ENCODE measurements at places on chromosomes 2 and 18.

DNA sequence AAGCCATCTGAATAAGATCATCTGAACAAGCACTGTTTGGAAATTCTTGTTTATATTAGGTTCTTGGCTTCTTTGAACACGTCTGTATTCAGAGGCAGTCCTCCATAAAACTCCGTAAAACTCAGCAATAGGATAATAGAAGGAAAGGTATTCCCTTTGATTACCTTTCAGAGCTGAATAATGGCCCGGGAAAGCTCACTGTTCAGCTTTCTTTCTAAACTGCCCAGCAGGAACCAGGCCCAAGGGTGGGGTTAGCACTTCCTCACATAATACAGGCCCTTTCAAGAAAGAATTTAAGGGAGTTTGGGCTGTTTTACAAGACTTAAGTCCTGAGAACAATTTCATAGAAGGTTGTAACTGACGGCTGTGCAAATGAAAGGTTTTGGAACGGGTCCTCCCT is 72.2 kb upstream of the PHLPP1 start:
- DNase-seq: no peak

GRCh38 chr2:205685314-205686055 is 3.2 kb downstream of the NRP2 start:
- no peak for DNase-seq

DNA sequence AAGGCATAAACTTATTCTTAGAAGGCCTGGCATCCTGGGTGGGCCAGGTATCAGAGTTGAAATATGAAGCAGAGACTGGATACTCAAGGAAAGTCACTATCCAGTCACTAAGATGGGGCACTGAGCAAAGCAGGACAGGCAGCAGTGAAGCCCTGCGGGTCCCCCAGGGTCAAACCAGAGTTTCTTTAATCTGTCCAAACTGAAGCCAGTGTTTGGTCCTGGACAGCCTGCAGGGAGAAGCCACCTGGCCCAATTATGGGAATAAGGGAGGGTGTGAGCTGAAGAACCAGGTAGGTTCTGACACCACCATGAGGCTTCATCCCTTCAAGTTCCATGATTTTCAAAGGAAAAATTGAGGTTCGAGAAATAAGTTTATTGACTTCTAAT is 298.4 kb upstream of the FBXO11 start:
- no peak for DNase-seq

GRCh38 chr2:25473131-25473530 is 131.4 kb upstream of the DNMT3A start:
- DNase-seq: no peak

GRCh38 chr2:38076152-38076709 is 280 bp upstream of the CYP1B1 start:
- DNase-seq: no peak

DNA sequence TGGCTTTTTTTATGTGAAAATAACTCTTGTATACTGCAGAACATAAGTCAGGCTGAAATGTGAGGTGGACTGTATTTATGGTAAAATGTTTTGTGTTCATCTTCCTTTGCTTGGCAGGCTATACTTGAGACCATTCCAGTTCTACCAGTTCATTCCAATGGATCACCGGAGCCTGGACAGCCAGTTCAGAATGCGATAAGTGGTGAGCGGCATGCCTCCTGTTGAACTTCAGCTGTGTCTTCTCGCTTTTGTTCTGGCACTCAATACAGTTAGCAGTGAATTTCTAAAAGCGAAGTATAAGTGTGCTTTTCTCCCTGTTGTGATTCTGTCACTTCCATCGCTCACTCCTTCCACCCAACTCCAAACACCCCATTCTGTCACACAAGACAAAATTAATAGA is 138.5 kb downstream of the ARHGAP28 start:
- DNase-seq: no peak

DNA sequence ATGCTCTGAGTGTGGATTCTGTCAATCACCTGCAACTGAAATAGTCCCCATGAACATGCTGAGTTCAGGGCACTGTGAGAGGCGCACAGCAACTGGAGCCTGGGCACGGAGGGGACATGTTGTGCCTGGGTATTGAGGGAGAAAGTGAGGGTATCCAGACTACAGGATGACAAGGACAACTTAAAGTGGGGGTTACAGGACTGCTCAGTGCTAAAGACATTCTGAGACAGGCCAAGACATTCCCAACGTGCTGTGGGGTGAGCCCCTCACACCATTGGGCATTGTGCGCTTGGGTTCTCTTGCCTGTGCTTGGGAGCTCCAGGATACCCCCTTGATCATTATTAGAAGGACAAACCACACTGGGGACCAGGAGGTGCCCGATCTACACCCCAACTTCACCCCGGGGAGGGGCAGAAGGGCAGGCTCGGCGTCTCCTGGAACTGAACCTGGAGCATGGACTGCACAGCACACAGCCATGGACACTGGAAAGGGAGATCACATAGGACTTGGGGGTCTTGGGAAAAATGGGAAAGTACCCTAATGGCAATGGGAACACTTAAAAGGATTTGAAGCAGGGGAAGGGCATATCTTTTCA is 72.5 kb upstream of the HDAC4 start:
- DNase-seq: no peak

GRCh38 chr2:8462280-8462679 is 219.6 kb upstream of the ID2 start:
- DNase-seq: no peak

DNA sequence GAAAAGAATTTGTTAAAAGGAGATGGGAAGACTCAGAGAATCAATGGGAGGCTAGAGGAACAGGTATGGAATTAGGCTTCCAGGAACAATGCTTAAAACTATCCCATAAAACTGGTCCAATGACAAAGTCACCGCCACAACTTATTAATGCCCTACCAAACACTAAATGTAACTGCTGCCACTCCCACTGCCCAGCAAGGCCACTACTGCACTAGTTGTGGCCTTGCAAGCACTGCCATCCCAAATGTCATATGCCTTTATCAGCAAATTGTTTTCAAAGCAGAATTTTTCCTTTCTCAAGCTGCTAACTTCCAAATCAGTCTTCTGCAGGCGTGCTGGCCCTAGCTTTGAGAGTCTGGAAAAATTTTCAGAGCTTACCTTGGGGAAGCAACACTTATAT is 14.5 kb upstream of the C2orf69 start:
- DNase-seq: no peak

GRCh38 chr2:109000738-109001137 is 11.7 kb upstream of the EDAR start:
- DNase-seq: no peak

- no peak for DNase-seq
Observed at GRCh38 chr18:37499044-37499443, 66.6 kb downstream of the CELF4 start.

- no peak for DNase-seq
Observed at GRCh38 chr18:54229421-54230059, 5.1 kb upstream of the MBD2 start.

- DNase-seq: no peak
Observed at GRCh38 chr2:481388-481787, 193.5 kb upstream of the ALKAL2 start.

GRCh38 chr2:224532931-224533330 is 52.2 kb downstream of the CUL3 start:
- DNase-seq: no peak

DNA sequence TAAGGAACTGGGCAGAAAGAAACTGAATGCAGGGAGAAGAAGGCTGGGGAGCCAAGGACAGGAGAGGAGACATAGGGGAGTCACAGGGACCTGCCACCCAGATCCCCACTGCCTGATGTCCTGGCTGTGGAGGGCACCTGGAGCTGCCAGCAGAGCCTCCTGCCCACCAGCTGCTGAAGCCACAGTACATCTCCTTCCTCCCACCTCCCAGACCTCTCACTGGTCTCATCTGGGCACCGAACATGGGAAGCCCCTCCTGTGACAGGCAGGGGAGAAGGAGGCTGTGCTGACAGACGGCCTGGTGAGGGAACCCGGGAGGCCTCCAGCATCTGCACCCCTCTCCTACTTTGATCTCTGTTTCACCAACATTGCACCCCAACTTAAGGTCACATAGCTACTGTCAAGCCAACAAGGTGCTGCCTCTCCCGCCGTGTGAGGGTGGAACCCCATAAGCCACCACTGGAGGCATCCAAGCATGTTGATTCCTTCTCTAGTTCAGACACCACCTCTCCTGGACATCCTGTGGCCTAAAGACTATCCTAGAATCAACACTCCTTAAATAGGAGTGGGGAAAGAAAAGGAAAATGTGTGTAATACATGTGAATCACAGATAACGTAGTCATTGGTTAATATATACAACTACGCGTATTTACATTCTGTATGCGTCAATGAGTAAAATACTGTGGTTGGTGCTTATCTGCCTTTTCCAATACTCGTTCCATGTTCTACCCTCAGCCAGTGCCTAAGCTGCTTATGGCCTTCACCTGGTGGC is 3.5 kb upstream of the RNPEPL1 start:
- no peak for DNase-seq

DNA sequence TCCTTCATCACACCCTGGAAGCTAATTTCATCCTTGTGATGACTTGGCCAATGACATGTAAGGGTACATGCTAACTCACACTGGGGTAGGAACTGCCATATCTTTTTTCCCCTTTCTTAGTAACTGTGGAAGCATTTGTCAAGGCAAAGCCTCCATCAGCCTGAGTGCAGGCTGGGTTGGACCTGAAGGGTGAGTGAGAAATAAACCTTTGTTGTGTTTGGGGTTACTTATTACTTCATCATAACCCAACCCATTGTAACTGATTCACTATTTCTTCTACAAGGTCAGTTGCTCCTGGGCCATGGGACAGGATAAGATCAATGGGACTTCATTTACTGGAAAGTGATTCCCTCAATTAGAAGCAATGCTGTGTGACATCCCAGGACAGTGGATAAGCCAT is 108.4 kb downstream of the COL6A3 start:
- DNase-seq: no peak

DNA sequence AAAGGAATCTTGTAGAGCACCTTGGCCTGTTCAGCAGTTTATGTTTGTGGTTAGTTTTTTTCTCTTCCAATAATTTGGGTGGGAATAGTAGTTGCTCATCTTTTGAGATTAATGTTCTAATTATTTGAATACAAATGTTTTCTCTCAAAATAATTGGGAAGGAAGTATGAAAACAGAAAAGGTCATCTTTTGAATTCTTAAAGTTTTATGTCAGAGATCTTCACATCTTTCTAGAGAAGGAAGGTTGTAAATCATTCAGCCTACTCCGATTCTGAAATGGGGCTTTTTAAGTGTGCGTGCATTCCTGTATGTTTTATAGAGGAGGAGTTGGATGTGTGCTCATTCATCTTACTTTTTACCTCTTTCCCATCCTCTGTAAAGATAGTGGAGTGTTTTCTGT is 29.0 kb downstream of the GRHL1 start:
- DNase-seq: no peak

DNA sequence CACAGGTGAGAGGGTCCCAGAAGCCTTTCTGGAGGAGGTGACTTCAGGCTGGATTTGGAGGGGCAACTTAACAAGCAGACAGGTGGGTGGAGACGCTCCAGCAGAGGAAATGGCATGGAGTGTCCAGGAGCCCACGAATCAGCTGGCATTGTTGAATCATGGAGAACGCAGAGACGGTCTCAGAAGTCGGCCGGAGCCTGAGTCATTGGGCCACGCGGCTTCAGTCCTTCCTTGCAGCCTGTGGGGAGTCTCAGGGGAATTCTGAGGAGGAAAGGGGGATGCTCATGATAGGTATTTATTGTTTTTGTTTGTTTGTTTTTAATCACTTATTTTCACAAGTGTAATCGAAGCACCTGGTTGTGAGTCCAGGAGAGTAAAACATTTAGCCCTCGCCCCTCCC is 184.6 kb upstream of the HDAC4 start:
- DNase-seq: no peak
